ENCODE measurements at places on chromosomes 16 and 17.

GRCh38 chr17:58148609-58149008 is 425 bp downstream of the OR4D1 start:
- DNase-seq, result no peak

DNA sequence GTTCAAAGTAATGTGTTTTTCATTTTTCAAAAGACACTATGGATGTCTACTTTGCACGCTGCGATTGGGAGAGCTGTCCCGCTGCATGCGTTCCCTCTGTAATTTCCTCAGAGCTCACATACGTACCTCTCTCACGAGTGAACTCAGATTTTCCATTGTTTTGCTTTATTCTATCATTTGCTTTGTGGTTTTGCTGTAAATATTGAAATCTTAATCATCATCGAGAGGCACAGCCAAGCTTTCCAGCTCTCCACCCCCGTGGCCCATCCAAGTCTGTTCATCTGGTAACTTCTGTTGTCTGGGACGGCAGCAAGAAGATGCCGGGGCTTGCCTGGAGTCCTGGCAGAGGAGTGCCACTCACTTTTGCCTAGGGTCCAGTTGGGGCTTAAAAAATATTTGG is 21.1 kb downstream of the TMC6 start:
- no peak for DNase-seq

DNA sequence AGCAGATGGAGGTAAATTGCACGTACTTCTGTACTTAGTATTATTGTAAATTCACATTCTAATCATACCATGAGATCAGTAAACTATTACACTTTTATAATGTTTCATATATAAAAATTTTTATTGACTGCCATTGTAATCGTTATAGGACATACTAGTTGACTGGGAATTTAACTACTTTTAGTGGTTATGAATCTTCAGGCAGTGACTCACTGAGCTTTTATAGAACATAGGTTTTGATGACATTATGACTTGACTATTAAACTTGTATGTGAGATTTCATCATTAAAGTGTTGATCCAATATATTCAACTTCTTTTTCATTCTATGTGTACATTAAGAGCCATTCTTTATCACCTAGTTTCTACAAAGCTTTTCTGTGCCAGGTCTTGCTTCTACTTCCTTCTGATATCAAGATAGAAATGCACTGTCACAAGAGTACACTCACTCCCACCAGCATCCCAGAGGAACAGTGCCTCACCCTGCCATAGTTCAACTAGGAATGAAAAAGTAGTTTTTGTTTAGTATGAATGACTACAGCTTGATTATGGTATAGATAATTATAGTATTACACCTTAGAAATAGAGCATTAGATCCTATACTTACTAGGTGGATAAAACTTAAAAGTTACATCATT is 142.4 kb upstream of the RBL2 start:
- DNase-seq, result no peak

DNA sequence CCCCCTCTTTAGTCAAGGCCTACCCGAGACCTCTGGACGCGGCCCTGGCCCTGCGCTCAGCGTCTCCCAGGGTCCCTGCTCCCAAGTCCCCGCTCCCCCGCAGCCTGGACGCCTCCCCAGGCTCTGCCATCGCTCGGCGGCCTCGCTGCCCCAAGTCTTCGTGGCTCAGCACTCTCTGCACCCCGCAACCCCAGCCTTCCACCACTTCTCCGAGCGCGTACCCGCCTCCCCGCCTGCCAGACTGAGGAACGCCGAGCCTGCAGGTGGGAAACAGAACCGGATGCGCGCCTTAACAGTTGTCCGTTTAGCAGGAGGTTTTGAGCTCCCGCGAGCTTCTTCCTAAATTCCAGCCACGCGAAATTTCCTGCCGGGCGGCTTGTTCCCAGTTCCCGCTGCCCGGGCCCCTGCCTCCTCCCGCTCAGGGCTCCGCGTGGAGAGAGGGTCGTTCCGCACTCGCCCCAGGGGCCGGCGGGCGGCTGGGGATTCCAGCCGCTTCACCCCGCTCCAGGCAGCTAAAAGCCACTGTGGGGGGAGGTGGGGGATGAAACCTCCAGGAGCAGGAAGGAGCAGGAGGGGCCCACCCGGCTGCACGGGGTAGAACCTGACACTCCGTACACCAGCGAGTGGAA is 87.7 kb downstream of the KCNJ12 start:
- no peak for DNase-seq

DNA sequence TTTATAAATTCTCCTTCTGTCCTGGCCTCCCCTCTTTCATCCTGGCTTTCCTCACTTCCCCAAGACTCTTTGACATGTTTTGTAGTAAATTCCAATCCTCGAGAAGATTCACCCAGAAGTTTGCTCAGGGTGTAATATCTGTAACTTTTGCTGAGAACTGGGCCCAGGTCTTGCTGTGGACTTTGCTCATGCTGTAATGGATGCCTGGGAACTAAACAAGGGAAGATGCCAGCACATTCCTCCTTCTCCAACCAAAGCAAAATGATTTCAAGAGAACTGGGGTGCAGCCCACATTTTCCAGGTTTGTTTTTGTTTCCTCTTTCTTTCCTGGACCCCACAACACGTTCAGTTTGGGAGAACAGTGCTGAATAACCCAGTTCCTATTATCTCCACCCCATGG is 6.6 kb upstream of the SALL1 start:
- no peak for DNase-seq

All from stimulated activated CD4-positive, alpha-beta T cell treated with anti-CD3 and anti-CD28 coated beads, Interleukin-12 subunit alpha, Interleukin-12 subunit beta, amount 100 ng/mL, for 24 hours (primary cell).